Progenitor cell of endocrine pancreas (in vitro differentiated cells): ENCODE measurements at places on chromosomes 5 and 9. TPM values are rescaled to one million over a fixed set of nuclear protein-coding genes. Genes with fewer than 3 reads are reported as not detected.

RGS14 gene
- total RNA-seq, result 13.0 and 15.0 TPM in 2 replicates

TYRP1 gene
- not detected in 2 replicates for total RNA-seq

GABRP gene
- 3.1 and 5.1 TPM in 2 replicates for total RNA-seq

HACD4 gene
- 0.72 and 0.80 TPM in 2 replicates for total RNA-seq

EPB41L4B gene
- total RNA-seq, result 7.7 and 7.8 TPM in 2 replicates
